ENCODE measurements at places on chromosomes 2 and 18.

GRCh38 chr2:163571423-163572102, 164.2 kb downstream of the FIGN start:
- DNase-seq: no peak

DNA sequence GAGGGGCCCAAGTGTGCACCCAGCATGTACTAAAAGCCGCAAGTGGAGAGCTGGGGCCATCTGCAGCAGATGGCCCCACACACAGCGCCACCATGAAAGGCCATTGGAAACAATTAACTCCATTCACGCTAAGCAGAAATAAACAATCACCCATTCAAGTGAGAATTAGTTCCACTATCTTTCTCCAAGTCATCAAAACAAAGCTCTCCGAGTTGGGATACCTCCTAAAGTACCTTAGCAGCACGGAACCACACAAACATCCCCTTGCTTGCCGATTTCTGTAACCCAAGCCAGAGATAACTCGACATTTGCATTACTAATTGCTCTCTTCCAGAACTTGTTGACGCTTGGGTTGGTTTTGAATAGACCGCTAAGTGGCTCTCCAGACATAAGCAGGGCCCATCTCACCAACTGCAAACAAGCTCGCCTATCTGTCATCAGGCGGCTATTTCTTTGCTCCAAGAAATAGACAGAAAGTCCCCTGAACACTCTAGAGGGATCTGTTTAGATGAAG, 840.6 kb upstream of the SALL3 start:
- DNase-seq: no peak

- no peak for DNase-seq
Observed at GRCh38 chr2:37692711-37693110, 21.3 kb upstream of the CDC42EP3 start.

- no peak for DNase-seq
Observed at GRCh38 chr2:7502336-7502735, 585.1 kb downstream of the RNF144A start.

DNA sequence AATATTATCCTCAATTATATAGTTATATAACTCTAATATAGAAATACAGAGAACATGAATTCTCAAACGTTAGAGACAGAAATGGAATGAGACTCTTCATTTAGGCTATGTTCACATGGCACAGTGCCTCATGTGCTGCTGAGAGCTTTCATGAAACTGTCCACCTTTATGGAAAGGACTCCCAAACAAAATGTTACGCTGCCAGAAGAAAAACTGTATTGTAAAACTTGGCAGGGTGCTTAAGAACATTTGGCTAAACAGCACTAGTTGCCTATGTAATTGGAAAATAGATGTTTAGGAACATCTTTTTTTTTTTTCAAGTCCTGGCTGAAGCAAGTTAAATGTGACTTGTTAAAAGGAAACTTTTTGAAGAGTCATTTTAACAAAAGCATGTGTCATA, 396.0 kb downstream of the ERBB4 start:
- DNase-seq: no peak

DNA sequence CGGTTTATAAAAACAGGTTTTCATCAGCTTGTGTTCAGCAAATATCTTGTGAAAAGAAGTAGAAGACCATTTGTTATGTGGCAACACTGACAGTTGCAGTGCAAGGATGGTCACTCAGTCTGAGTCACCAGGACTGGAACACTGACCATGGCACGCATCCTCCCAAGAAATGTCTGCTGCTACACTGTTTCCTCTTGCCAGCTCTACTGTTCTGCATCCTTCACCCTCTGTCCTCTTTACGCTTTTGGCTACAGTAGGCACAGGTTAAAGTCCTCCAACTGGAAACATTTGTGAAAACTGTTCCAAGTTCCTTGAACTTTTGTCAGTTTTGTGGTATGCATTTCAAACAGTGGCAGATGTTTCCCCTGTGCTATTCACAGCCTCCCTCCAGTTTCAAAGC, 39.4 kb downstream of the OSR1 start:
- no peak for DNase-seq

DNA sequence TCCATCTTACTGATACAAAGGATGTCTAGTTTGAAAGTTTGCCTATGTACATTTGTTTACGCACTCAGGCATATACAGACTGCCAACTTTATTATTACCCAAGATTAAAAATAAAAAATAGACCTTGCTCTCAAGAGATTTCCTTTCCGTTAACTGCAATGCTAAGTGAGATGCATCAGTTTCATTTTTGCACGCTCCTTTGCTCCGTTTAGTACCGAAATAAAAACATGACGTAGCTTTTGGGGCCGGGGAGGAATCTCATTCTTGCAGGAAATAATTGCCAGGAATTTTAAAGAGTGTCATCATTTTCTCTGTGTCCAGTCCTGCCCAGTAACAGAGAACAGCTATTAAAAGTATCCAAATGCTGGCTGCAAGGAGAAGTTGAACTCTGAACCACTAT, 169.5 kb downstream of the SLC8A1 start:
- DNase-seq: peak; percentile 46

- DNase-seq: no peak
Observed at GRCh38 chr2:88416016-88416663, 36.4 kb downstream of the FOXI3 start.

DNA sequence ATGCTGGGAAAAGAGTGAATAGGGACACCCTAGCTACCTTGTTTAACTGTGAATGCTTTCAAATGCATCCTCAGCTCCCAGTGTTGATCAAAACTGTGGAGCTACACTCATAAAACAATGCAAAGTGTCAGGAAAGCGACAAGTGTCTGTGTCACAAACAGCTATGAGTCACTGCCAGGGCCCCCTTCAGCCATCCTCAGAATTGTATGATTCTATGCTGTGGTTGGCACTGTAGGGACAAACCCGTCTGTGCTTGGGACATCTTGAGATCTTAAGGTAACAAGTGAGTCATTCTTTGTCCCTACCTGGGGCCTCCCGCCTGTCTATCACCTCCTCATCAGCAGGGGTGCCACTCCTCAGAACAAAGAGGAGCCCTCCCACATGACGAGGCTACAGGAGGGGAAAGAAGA, 42.4 kb downstream of the KLF7 start:
- DNase-seq: no peak

- no peak for DNase-seq
Observed at GRCh38 chr2:134917888-134918525, 615 bp upstream of the CCNT2 start.

GRCh38 chr18:26421931-26422330, 126.4 kb downstream of the KCTD1 start:
- DNase-seq: no peak

GRCh38 chr2:42442774-42443173, 51.0 kb downstream of the KCNG3 start:
- no peak for DNase-seq

GRCh38 chr2:19219060-19219459, 139.4 kb downstream of the OSR1 start:
- no peak for DNase-seq

DNA sequence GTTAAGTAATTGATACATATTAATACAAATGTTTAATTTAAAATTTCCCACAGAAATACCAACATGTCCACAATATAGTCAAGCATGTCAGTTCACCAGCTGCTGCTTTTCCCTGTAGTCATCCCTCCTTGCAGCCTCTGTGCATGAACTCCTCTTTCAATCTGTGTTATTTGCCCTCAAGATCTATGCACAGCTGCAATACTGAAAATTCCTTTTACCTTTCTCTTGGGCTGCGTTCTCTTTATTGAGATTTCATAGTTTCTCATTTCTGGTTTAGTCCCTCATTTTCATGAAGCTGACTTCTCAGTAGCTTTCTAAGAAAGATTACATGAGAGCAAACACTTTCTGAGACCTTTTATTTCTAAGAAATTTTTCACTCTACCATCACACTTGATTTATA, 464.9 kb downstream of the PARD3B start:
- DNase-seq: no peak

GRCh38 chr2:15334644-15335326, 226.3 kb downstream of the NBAS start:
- DNase-seq: peak; percentile 75

DNA sequence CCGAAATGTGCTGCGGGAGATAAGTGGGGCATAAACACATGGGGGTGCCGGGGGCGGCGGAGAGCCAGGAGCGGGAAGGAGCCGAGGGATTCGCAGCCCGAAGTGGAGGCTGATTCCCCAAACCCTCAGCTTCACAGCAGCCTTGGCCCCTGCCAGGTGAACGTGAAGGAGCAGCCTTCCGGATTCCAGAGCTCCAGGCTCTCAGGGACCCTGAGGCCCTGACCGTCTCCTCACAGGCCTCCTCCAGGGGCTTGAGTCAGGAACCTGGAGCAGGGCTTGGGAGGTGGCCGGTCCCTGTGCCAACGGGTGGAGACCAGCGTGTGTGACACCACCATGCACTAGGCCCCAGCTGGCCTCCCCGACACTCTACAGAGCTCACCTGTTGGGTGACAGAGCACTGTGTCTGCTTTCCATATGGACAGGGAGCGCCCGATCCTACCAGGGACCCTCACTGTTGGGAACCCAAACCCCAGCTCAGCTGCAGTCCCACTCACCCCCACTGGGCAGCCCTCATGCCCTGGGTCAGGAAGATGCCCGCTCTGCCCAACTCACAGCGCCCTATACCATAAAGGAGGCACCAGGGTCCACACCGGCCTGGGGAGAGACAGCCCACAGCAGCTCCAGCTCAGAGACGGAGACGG, 117.6 kb upstream of the OTOS start:
- DNase-seq: no peak

DNA sequence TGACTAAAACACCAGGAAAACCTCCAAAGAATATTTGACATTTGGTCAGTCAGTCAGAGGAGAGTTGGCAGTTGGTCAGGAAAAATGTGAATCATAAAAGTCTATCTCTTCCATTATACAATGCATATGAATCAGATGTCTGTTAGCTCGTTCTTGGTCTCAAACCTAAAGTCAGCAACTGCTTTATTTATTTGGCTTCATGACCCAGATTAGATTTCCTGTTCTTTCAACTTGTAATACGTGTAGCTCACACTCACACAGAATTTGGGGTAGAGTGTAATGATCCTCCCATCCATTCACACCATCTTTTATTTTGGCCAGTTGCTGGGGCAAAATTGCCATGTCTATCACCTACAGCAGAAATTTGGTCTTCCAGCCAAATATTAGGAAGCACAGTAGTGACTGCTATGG, 81.9 kb upstream of the COL5A2 start:
- peak; percentile 92 for DNase-seq

- peak; percentile 74 for DNase-seq
Observed at GRCh38 chr18:3675446-3675845, 225.5 kb downstream of the TGIF1 start.

GRCh38 chr2:4937550-4937949, 754.6 kb upstream of the SOX11 start:
- no peak for DNase-seq

- DNase-seq: peak; percentile 93
Observed at GRCh38 chr2:12303181-12304030, 413.3 kb upstream of the TRIB2 start.

DNA sequence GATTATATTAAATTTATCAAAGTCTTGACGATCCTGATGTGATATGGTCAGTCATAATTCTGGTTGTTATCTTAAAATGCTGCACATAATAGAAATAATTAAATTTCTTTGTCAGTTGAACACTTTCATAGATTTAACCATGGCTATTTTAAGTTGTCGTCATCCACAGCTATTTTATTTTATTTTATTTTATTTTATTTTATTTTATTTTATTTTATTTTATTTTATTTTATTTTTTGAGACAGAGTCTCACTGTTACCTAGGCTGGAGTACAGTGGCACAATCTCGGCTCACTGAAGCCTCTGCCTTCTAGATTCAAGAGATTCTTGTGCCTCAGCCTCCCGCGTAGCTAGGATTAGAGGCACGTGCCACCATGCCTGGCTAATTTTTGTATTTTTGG, 121.6 kb upstream of the MSH6 start:
- no peak for DNase-seq

- DNase-seq: no peak
Observed at GRCh38 chr2:70958759-70959158, 19.7 kb upstream of the ANKRD53 start.
